ENCODE measurements at places on chromosomes 5 and 9.

- DNase-seq = no peak
Observed at GRCh38 chr5:139146809-139147482, 51.2 kb downstream of the SIL1 start.

- no peak for DNase-seq
Observed at GRCh38 chr5:53311681-53312080, 168.7 kb upstream of the FST start.

- DNase-seq = peak; percentile 71
Observed at GRCh38 chr5:91225848-91226686, 157.1 kb downstream of the ARRDC3 start.

- DNase-seq = no peak
Observed at GRCh38 chr5:156879665-156880285, 29.7 kb downstream of the PPP1R2B start.

GRCh38 chr9:13427587-13427986 is 148.1 kb upstream of the MPDZ start:
- DNase-seq = no peak

DNA sequence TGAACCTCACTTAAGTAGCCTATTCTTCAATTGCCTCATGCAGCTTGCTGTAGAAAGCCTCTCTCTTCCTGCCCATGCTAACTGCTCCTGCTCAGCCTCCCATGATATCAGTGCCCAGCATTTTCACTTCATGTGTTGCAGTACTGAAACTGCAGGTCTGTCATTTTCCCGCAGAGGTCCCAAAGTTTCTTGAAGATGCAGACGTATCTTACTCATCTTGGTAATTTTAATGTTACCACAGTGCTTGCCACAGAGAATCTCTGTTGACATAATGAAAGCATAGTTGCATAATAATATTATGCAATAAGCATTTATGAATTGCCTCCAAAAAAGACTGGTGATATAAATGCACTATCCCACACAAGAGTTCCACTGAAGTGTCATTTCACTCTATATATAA is 561.1 kb upstream of the DAP start:
- DNase-seq = no peak

- DNase-seq = no peak
Observed at GRCh38 chr9:93525476-93525875, 50.9 kb upstream of the PHF2 start.

GRCh38 chr9:4306066-4306776 is 6.4 kb upstream of the GLIS3 start:
- DNase-seq = peak; percentile 30

- no peak for DNase-seq
Observed at GRCh38 chr5:91030521-91031401, 352.4 kb downstream of the ARRDC3 start.

- DNase-seq = no peak
Observed at GRCh38 chr5:150605546-150605945, 34.9 kb upstream of the SYNPO start.

DNA sequence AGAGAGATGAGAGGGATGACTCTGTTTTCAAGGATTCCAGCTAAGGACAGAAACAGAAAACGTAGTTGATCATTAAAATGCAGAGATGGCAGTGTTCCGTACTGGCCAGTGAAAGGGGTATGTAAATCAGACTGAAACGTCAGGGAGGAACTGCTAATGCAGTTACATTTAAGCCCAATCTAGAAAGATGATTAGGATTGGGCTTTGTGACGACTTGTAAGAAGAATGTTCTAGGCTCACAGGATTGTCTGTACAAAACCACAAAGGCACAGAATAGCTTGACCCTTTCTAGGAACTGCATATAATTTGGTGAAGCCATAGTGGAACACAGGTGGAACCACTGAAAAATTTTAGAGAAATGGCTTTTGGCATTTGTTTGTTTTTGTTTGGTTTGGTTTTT is 55.6 kb upstream of the TESK1 start:
- no peak for DNase-seq

GRCh38 chr5:58066557-58066956 is 393.3 kb downstream of the PLK2 start:
- no peak for DNase-seq

DNA sequence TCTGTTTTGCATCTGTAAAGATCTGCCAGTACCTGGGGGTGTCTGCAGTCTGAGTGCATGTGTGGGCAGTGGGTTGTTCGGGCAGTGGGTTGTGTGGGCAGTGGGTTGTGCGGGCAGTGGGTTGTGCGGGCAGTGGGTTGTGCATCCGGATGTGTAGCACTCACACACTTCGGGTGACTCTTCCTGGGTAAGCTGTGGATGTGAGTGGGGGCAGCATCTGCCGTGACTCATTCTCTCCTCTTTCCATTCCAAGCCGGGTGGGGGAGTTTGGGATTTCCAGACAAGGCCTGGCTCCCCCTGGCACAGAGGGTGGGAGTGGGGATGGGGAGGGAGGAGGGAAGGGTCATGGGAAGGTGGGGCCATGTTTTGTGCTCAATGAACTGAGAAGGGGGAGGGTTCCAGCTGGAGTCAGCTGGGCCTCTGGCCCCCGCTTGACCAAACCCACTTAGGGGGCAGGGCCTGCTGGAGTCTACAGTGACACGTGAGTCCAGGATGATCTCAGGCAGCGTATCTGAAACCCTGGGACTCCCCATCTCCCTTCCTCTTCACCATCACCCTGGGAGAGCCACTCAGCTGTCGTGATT is 8.3 kb downstream of the CRB2 start:
- DNase-seq = no peak

DNA sequence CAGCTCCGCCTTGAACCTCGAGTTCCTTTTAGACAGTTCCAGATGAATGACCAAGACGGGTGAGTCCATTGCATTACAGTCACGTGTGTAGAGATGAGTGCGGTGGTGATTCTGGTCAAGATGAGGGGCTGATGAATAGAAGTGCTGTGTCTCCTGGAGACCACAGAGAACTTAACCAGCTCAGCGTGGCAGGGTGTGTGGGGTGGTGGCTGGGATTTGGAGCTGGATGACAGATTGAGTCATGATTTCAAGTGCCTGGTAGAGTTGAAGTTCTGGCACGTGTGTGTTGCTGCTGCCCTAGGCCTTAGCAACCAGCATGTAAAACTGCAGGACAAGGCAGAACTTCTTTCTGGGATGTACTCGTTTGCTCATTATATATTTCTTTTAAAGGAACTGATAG is 53.3 kb downstream of the PRRC2B start:
- no peak for DNase-seq
